ENCODE measurements at places on chromosomes 6 and 20.

DNA sequence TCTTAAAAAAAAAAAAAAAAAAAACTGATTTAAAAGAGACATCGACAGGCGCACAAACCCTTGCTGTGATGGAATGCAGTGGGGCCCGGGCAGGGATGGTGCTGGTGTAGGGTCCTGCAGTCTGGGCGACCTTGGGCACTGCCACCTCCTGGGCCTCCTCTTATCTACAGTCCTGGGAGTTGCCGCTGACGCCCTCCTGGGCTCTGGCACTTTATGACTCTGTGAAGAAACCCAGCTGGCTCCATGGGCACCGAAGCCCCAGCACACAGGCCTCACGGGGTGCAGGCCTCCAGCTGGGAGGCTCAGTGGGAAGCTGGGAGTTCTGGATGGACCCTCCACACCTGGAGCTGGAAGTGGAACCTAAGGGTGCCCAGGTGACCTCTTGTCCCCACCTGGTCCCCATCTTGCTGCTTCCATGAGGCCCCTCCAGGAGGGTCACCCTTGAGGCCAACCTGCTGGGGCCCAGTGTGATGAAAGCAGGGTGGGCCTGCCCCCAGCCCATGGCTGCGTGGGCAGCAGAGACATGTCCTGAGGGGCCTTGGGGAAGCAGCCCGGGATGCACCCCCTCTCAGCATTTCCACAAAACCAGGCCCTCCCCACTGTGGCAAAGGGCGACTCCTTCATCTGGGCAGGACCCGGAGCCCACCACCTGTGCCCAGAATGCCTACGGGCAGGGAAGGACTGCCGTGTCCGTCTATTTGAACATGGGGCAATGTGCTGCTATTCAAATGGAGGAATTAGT lies 104.9 kb downstream of the ASXL1 start:
- no peak for DNase-seq

- DNase-seq: no peak
Observed at GRCh38 chr6:33742092-33742491, 4.6 kb downstream of the IP6K3 start.

- DNase-seq: no peak
Observed at GRCh38 chr6:97805596-97805995, 522.6 kb upstream of the MMS22L start.

GRCh38 chr6:14147891-14148290 lies 30.3 kb downstream of the CD83 start:
- DNase-seq: no peak

GRCh38 chr6:26332408-26332807 lies 32.6 kb upstream of the BTN3A2 start:
- DNase-seq: no peak

- no peak for DNase-seq
Observed at GRCh38 chr6:14359438-14359837, 241.9 kb downstream of the CD83 start.

- peak; percentile 36 for DNase-seq
Observed at GRCh38 chr20:53949319-53949839, 121.0 kb downstream of the BCAS1 start.

GRCh38 chr20:58981628-58982364 lies 740 bp downstream of the NELFCD start:
- DNase-seq: no peak

DNA sequence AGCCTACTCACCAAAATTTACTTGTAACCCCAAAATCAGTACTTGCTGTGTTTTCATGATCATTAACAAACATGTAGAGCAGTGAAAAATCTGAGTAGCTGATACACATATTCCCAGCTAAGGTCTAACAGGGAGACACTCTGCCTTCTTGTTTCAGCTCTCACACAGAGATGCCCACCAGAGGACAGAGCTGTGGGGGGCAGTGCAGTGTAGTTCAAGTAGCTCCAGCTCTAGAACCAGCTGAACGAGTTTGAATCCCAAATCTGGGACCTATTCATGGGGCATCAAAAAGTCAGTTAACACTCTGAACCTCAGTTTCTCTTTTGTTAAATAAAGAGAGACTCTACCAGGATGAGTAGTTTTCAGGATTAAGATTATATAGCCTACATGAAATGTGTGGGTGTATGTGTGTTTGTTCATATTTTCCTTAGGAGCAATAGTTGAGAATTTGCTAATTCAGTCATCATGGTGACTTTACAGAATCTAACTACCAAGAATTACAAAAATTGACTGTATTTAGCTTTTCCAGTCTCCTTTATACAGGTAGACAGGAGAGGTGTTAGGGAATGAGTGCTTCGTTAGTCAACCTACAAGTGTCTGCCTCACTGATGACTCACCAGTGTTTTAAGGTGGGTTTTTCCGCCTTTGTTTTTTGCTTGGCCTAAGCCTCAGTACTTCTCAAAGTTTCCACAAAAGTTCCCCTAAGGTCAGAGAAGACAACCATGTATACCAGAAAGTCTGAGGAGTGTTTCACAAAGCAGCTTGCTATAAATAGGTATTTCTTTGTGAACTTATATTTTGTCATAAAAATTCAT lies 164.0 kb upstream of the RUNX2 start:
- no peak for DNase-seq

DNA sequence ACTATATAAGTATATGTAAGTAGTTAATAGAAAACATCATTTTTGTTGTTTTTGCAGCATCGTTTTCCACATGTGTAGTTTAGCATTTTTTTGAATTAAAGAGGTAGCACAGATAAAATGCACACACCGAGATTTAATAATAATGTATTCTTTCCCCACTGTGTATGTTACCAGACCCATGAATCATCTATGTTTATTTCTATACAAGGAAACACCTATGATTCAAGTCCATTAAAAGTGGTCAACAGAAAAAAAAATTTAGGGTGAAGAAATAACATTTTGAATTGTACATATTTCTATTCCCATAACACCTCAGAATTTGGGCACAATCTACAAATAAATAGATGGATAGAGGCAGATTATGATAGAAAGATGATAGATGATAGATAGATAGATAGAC lies 31.7 kb upstream of the HCRTR2 start:
- no peak for DNase-seq

GRCh38 chr6:35968821-35969220 lies 47.9 kb upstream of the SRPK1 start:
- no peak for DNase-seq

- DNase-seq: no peak
Observed at GRCh38 chr20:63006540-63007359, at the start of gene BHLHE23. Gene BHLHE23 (minus strand): TSS chr20:63006964. CDS start chr20:63006774, 190 bp downstream.

DNA sequence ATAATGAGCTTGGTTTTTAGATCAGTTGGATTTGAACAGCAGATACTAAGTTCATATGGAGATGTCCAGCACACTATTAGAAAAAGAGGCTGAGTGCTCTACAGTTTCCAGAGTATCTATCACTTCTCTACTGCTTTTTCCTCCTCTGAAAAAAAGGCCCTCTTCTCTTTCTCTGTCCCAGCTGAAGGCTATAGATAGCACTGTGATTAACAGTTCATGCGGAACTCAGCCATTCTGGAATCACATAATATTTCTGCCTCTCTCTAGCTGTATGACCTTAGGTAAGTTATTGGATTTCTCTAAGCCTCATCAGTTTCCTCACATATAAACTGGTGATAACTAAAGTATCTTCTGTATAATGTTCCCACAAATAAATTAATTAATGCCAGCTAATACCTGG lies 184.1 kb downstream of the UBE3D start:
- DNase-seq: no peak

- DNase-seq: no peak
Observed at GRCh38 chr20:43899274-43900120, 15.2 kb upstream of the TOX2 start.

DNA sequence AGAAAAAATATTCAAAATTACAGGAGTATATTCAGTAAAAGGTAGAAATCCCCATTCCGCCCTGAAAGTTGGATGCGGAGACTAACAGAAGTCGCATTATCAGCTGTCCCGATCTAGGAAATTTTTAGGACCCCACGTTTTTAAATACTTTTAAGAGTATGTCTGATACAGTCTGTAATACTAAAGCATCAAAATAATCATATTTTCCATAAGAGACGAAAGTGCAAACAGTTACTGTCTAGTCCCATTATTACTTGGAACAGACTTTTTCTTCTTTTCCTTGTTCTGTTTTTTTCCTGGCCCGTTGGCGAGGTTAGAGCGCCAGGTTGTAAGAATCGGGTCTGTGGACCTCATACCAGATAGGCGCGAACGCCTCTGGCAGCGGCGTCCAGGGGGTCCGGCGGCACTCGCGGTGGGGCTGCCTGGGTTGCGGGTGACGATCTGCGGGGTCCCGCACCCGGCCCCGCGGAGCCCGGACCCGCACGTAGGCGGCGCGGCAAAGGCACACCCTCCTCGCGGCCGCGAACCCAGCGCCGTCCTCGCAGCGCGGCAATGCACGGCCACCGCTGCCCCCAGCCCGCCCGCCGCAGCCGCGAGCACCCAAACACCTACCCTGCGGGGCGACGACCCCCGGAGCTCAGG lies 460 bp downstream of the PLAGL1 start:
- no peak for DNase-seq

Measured in GOT3 (cell line).